ENCODE measurements at places on chromosomes 11 and 22. TPM values are rescaled to one million over a fixed set of nuclear protein-coding genes. Genes with fewer than 3 reads are reported as not detected.

The RAB3IL1 gene
- 9.9 TPM for total RNA-seq

The PIK3C2A gene
- total RNA-seq: 46.8 TPM

The ACAD8 gene
- 20.4 TPM for total RNA-seq

The OR8G5 gene
- total RNA-seq: not detected

GRCh38 chr11:17683377-17684161, 35.8 kb upstream of the MYOD1 start:
- peak; percentile 18 for DNase-seq

DNA sequence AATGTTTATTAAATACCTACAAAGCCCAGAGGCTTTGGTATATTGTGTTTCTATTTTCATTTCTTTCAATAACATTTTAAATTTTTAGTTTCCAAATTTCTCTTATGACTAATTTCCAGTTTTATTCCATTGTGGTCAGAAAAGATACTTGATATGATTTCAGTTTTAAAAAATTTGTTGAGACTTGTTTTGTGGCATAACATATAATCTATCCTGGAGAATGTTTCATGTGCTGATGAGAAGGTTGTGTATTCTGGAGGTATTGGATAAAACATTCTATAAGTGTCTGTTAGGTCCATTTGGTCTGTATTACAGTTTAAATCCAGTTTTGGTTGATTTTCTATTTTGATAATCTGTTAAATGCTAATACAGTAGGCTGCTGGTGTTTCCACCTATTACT, 9.8 kb upstream of the RAG1 start:
- no peak for DNase-seq

DNA sequence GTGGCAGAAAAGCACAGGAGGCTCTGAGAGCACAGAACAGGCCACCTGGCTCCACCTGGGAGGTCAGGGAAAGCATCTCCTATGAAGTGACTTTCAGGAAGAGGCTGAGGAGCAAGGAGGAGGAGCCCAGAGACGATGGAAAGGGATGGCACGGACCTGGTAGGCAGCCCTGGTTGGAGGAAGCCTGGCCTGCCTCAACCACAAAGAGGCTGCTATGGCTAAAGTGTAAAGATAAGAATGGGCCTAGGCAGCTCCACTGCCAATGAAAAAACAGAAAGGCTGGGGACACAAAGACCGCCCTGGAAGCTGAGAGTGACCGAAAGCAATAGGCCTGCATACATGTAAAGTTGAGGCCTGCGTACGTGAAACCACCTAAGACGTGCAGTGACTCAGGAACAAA, 31.2 kb upstream of the ETS1 start:
- no peak for DNase-seq

- no peak for DNase-seq
Observed at GRCh38 chr22:44525941-44526778, 28.1 kb upstream of the RTL6 start.
